ENCODE measurements at places on chromosomes 3 and 15.

DNA sequence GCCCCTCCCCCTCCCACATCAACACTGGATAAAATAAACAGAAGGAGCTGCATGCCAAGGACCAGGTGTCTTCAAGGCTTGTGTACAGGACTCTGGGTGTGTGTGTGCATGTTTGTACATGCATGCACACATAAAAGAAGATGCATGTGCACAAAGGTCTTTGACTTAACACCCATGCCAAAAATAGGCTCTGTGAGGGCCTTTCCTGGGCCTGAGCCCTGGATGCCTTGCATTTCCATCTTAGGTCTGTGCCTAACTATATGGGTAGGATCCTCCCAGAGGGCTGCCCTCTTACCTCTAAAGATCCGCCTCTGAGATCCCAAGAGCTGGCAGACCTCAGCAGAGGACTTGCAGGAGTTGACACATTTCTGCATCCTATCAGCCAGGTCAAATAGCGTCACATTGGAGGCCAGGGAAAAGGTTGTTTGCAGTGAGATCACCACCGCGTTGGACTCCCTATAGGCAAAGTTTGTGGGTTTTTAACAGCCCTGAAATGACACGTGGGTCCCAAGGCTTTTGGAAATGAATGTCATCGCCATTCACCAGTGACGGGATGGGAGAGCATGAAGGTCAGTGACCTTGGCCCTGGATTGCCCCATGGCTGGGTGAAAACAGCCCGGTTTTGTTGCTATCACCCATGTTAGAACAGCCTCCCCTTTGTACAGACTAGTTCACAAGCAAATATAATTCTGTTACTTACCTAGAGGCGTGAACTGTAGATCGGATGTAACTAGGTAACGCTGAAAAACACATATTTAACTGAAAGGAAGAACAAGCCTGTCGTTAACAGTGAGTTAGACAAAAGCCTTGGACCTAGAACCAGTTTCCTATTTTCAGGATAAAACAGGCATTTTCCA lies 54.0 kb downstream of the HEG1 start:
- no peak for DNase-seq

- DNase-seq: no peak
Observed at GRCh38 chr3:10074666-10075065, 33.4 kb downstream of the FANCD2OS start.

GRCh38 chr3:69490235-69490634 lies 104.3 kb upstream of the FRMD4B start:
- no peak for DNase-seq

DNA sequence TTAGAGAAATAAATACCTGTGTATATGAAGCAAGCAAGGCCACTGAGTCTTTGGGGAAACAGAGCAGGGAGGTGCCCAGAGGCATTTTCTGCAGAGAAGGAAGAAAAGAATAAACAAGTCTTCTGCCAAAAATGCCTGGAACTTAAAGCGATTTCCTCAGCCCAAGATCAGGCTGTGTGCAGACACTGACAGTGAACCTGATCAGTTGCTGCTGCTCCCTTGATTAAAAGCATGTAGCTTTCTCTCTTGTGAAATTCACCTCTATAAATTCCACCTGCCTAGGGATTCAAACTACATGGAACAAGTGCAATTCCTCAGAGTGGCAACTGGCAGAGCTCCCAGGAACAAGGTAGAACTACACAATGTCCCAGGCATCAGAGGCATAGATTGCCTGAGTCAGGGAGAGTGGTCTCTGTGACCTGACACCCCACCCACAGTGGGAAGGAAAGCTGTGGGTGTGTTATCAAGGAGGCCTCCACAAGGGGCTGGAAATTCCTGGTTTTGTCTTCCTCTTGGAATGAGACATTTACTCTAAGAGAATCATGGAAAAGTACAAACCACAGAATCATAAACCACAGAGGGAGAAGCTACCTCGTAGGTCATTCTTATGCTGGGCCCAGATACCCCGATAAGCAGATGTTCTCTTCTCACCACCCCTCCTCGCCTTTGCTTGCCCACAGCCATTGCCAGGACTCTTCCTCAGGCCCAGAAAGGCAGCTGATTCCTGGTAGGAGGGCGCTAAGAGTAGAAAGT lies 1.8 kb upstream of the ZBTB38 start:
- no peak for DNase-seq

- DNase-seq: no peak
Observed at GRCh38 chr3:185342459-185343174, 20.3 kb upstream of the MAP3K13 start.

- DNase-seq: no peak
Observed at GRCh38 chr15:48681353-48681752, 35.8 kb upstream of the FBN1 start.

- DNase-seq: no peak
Observed at GRCh38 chr3:105791919-105792786, 76.7 kb downstream of the CBLB start.

DNA sequence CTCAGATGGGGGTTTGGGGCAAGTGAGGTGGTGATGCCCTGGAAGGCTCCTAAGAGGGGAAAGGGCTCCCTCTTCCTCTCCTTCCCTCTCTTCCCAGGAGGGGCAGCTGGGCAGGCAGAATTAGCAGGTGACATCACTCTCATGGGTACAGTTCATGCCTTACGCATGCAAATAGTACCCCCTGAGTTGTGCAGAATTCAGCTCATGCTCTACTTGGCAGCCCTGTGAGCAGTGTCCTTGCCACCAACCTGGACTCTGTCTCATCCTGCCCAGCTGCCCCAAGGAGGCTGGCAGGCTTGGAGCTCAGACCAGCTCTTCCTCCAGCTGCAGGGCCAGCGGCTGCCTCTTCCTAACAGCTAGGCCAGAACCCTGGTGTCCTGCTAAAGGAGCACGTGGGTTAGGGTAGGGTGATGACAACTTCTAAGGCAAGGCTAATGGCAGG lies 3.3 kb downstream of the CHAC1 start:
- DNase-seq: no peak

DNA sequence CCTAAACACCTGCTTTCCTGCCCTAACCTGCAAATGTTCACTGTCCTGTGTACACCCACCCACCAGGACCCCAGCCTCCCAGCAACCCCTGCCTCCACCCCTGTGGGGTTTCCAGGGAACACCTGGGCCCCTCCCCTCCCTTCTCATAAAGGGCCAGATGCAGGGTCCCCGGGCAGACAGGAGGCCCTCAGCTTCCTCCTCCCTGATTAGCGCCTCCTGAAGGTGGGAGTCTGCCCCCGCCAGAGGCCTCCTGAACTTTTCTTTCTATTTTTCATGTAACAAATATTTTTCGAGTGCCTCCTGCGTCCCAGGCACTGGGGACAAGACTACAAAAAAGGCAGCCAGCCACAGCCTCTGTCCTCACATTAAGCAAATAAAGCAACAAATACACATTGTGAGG lies 135.4 kb upstream of the LINGO1 start:
- DNase-seq: no peak

GRCh38 chr15:56929399-56929798 lies 11.0 kb downstream of the TCF12 start:
- no peak for DNase-seq

DNA sequence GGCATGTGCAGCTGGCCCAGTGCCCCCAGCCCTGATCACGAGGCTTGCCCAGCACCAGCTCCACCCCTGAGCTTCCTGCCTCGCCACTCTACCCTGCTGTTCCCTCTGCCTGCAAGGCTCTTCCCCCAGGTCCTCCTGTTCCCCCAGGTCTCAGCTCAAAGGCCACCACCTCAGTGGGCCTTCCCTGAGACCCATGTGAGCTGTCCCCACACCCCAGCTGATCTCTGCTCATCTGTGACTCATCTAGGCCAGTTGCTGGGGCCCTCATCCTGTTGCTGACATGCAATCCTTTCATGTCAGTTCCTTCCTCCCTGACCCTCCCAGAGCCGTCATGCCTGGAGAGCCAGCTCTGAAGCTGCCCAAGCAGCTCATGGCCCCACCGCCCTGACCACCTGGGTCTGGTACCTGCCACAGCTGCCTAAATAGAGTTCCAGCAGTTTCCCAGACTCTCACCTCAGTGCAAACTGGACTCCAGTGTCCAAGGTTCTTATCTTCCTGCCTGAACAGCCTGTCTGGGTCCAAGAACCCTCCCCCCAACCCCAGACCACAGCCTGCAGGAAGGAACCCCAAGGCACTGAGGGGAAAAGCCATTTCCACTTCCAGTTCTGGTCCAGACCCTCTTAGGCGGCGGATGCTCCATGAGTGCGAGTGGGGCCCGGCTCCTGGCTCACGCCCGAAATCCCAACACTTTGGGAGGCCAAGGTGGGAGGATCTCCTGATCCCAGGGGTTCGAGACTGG lies 116.6 kb upstream of the IQSEC1 start:
- no peak for DNase-seq

DNA sequence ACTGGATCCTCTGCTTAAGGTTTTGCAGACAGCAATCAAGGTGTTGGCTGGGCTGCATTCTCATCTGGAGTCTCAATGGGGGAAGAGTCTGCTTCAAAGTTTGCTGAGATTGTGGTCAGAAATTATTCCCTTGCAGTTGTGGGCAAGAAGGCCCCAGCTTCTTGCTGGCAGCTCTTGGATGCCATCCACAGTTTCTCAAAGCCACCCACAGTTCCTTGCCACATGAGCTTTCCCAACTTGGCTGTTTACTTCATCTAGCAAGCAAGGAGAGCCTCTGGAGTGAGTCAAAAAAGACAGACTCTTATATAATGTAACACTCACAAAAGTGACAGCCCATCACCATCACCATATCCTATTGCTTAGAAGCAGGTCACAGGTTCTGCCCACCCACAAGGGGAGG lies 62.1 kb upstream of the ABHD2 start:
- DNase-seq: no peak

GRCh38 chr3:68681766-68682165 lies 250.6 kb downstream of the TAFA4 start:
- no peak for DNase-seq

DNA sequence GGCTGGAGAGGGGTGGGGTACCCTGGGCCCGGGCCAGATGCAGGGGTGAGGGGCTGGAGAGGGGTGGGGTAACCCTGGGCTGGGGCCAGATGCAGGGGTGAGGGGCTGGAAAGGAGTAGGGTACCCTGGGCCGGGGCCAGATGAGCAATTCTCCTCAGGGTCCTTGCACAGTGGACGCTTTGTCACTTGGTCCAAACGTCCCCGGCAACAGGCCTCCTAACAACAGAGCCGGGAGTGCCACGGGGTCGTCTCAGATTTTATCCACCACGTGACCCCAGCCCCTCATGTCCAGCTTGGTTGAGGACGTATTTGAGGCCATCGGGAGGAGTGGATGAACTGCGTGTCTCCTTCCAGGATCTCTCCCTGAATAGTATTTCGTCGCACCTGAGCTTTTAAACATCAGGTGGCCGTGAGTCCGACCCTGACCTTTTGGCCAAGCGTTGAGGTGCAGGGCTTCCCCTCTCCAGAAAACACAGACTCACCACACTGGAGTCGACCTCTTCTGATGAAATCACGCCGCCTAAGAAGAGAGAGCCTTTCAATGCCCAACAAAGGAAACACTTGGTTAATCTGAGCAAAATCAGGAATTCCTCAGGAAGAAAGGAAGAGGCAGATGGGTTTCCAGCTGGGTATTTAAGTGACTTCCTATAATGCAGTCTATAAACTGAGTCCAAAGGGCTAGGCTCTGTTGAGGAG lies 12.8 kb upstream of the LRRC15 start:
- no peak for DNase-seq

DNA sequence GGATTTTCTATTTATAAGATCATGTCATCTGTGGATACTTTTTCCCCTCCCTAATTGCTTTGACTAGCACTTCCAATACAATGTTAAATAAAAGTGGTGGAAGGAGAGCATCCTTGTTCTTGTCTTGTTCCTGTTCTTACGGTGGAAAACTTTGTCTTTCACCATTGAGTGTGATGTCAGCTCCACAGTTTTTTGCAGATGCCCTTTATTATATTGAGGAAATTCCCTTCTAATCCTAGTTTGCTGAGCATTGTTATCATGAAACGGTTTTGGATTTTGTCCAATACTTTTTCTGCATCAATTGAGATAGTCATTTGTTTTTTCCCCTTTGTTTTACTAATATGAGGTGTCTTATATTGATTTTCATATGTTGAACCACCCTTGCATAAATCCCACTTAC lies 19.9 kb upstream of the IL20RB start:
- DNase-seq: no peak

DNA sequence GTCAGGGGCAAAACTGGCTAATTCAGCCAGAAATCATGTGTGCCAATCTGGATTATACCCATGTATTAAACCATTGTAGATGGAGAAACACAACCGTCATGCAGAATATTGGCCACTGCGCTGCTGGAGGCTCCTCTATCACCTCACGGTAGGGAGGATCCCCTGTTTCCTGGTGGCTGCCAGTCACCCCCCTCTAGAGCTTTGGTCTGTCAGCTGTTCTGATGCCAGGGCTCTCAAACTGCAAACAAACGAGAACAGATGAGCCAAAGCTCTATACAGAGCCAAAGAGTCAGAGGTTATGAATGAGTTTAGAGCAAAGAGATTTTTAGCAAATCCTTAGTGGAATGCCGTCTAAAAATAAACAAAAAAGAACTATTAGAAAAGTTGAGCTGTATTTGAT lies 62.5 kb downstream of the IL20RB start:
- DNase-seq: no peak
